Anterior cingulate cortex (tissue), 58 donors: ENCODE measurements at places on chromosomes 5 and 9.

DNA sequence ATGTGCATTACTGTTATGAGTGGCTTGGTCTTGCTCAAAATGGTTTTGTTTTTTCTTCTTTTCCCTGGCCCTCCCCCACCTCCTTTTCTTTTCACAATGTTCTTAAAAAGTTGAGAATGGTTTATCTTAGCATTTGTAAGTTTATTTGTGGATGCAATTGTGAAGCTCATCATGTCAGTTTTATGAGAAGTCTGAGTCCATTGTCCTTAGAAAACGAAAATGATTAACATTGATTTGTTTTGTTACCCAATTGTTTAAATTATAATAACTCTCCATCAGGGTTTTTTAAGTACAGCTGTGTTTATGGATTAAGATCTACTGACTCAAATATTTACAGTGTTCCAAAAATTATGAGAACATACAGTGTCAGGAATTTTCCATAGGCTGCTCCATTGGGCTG is 511.3 kb upstream of the PAPPA start:
- DNase-seq = no peak

DNA sequence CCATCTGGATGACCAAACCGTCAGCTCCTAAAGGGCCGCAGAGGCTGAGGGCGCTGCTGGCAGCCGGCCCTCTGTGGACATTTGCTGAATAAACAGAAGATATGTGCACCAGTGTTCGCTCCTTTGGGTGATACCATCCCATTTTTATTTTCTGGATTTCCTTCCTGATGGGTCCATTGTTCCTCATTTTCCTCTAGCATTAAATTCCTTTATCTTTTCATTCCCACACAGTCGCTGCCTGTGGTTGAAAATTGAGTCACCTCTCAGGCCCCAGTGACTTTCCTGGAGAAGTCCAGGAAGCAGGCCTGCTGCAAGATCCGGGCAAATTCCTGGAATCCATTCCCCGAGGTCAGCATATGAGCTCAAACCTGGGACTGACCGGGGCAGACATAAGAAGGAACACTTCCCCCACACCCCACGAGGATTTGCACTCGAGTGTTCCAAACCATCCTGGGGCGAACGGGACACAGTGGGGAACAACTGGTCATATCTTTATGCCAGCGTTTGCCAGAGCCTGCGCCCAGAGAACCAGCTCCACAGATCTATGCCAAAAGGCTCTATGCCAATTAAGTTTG is 86.7 kb upstream of the PCA3 start:
- DNase-seq = no peak

GRCh38 chr5:16750445-16750844 is 133.6 kb upstream of the RETREG1 start:
- no peak for DNase-seq

GRCh38 chr5:170818232-170818631 is 34.7 kb downstream of the GABRP start:
- DNase-seq = no peak

- DNase-seq = no peak
Measured at GRCh38 chr5:167694325-167695147, 596.9 kb upstream of the WWC1 start.

GRCh38 chr5:142878111-142878510 is 107.9 kb downstream of the ARHGAP26 start:
- DNase-seq = no peak

GRCh38 chr9:117715411-117715989 is 11.3 kb downstream of the TLR4 start:
- DNase-seq = no peak
